CD4-positive, alpha-beta T cell treated with Interleukin-2 at 100 ng/mL for 4 hours (primary cell): ENCODE measurements at places on chromosomes 4 and X.

GRCh38 chrX:43562372-43562771 is 93.7 kb upstream of the MAOA start:
- no peak for DNase-seq

- DNase-seq = no peak
These were observed 687.3 kb upstream of the ACTRT1 start for GRCh38 chrX:128739539-128739938.

DNA sequence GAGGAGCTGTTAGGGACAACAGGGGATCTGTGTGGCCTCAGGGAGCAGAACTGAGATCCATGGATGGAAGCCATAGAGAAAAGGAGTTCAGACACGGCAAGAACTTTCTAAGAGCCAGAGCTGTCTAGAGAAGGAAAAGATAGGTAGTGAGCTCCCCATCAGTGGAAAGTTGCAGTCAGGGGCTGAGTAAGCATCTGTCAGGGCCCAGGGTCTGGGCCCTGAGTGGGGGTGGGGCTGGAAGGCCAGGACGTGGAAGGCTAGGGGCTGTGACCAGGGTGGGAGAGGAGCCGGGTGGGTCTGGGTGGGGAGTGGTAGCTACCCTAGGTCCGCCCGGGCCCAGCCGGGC is 324 bp upstream of the MSN start:
- no peak for DNase-seq

DNA sequence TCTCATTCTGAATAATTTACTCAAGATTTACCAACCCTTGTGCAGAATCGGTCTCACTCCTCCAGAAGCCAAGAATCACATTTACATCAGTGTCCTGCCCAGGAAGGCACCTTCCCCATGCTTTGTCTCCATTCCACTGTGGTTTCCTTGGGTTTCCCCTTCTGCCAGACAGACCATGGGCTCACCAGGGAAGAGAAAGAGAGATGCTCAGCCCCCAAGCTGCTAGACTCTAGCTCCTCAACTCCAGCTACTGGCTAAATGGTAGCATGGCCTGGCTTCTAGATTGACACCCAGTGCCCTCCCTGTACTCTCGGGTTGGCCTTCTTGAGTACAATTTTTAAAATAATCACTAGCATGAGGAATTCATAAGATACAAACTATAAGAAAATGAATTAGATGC is 12.9 kb downstream of the TLR10 start:
- DNase-seq = no peak

DNA sequence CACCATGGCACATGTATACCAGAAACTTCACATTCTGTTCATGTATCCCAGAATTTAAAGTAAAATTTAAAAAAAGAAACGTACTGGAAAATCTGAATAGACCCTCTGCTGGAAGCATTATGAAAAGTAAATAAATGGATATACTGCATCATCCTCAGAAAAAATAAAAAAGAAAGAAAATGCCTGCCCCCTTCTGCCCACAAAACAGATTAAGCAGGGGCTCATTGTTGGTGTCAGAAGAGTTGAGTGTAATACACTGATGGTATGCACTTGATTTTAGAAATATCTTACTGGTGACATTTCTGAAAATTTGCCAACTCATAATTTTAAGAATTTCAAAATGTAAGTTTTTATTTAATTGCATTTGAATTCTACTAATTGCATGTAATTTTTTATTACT is 77.8 kb downstream of the LRP2BP start:
- no peak for DNase-seq

- DNase-seq = no peak
These were observed 477.0 kb downstream of the INPP4B start for GRCh38 chr4:142369141-142369540.

- DNase-seq = no peak
These were observed 6.4 kb downstream of the RBM10 start for GRCh38 chrX:47151435-47151834.

GRCh38 chr4:77872723-77873445 is 10.3 kb downstream of the MRPL1 start:
- no peak for DNase-seq

DNA sequence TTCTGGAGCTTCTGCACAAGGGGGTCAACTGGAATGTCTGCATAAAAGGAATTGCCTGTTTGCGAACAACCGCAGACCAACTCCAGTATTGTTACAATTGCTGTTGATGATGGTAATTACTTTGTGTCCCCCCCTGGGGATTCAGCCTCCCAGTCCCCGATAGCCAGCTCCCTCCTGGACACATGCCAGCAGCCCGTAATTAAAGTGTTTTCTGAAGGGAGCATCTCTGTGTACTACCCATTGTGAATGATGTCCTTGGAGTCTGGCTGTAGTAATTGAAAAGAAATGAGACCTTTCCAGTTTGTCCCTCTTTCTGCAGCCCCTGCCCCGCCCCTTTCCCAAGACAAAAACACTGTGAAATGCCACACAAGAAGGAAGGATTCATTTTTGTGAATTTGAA is 377.1 kb upstream of the LCORL start:
- DNase-seq = no peak

DNA sequence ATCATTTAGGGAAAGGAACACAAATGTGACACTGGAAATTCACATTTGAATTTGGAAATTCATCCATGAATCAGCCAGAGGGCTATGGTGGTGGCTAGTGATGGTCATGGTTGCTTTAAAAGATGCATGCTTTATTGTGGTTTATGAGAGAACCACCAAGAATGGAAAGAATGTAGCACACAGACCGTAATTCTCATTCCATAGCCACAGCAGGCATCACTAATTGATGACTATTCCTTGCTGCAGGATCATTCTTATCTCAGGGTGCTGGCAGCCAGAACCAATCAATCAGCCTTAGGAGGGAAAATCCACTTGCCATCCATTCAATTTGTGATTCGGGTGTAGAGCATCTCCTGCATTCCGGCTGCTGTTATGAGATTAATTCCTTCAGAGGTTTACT is 115.6 kb downstream of the DHRSX start:
- DNase-seq = no peak

DNA sequence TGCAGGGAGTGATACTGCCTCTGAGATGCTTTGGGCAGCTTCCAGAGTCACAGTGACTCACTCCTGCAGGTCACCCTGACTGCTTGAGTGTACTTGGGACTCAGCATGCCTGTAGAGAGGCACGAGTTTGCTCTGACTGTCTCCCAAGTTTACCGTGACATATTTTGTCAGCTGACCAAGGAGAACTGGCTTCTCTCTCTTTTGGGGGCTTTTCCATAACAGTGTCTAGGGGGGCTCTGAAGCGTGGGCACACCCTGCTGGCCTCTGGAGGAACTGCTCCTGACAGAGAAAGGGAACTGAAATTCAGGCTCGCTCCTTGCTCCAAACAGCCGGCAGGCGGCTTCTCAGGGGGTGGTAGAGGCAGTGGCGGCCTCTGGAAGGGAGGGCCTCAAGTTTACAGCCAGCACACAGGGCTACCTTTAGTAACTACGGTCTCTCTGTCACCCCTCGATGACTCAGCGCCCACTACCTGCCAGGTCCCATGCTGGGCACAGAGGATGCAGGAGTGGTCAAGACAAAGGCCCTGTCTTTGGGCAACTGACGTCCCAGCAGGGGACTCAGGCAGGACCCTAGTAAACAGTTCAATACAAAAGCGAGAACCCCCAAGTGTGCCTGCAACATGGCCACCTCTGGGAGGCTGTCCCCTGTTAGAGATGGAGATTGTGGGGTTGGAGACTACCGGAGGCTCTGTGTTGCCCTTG is 17.8 kb downstream of the ZNF185 start:
- no peak for DNase-seq

DNA sequence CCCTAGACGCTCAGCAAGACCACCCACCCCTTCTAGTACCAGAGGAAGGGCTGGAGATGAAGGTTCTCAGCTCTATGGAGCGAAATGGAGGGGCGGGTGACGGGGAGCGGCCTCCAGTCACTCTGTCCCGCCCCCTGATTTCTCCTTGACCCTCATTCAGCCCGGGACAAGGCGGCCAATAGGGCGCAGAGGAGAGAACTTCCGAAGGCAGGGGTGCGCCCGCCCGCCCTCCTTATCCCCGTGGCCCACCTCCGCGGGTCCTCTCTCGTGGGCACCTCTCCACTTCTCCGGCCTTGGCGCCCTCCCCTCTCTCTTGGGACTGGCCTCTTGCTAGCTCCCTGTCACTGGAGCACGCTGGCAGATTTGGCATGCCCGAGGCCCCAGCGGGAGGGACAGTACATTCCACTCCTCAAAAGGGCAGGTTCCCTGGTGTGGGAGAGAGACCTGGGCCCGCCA is 1.1 kb upstream of the SEPTIN6 start:
- no peak for DNase-seq

GRCh38 chrX:68867458-68868112 is 38.8 kb downstream of the EFNB1 start:
- no peak for DNase-seq

DNA sequence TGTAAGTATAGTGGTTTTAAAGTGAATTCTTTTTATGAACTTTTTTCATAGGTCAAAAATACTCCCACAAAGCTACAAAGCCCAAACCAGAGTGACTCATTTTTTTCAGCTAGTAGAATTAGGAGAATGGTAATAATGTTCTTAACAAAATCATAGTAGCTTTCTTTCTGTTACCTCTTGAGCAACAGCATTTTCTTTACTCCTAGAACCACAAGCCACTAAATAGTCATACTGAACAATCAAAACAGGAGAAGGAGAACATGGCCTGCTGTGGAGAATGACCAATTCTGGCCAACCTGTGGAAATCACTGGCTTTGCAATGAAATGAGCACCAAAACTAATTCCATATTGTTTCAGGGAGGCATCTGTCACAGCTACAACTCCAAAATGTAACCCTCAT is 112.9 kb downstream of the AMMECR1 start:
- DNase-seq = no peak

GRCh38 chrX:39409246-39409917 is 608.1 kb downstream of the MID1IP1 start:
- no peak for DNase-seq

DNA sequence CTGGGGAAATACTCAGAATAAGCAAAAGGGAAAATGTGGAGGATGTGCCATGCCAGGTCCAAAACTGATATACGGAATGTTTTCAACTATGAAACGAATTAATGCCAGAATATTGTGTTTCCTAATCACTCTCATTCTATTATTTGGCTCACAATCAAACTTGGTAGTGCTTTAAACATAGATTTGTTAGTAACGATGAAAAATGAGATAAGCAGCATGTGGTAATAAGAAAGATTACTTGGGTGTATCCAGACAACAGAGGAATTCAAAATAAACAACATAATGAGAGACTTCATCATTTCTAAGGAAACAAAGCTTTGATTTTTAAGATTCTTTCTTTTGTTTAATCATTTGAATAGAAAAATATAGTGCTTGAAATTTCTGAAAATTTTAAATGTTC is 237.3 kb downstream of the TACR3 start:
- DNase-seq = no peak

GRCh38 chrX:16487620-16488385 is 162.2 kb upstream of the S100G start:
- no peak for DNase-seq

- no peak for DNase-seq
These were observed 159.7 kb upstream of the ATP6AP2 start for GRCh38 chrX:40420899-40421729.

DNA sequence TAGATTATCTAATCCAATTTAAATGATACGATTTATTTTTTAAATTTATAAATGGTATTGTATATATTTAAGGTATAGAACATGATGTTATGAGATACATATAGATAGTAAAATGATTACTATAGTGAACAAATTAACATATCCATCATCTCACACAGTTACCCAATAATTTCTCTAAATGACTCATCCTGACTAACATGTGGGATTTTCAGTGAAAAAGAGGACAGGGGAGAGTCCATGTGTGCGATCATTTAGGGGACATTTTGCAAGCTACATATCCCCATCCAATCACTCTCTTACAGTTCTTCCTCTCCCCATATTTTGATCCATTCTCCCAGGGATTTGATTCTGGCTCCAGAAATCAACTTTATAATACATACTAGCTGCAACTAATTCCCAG is 88.2 kb downstream of the ABCB7 start:
- no peak for DNase-seq

DNA sequence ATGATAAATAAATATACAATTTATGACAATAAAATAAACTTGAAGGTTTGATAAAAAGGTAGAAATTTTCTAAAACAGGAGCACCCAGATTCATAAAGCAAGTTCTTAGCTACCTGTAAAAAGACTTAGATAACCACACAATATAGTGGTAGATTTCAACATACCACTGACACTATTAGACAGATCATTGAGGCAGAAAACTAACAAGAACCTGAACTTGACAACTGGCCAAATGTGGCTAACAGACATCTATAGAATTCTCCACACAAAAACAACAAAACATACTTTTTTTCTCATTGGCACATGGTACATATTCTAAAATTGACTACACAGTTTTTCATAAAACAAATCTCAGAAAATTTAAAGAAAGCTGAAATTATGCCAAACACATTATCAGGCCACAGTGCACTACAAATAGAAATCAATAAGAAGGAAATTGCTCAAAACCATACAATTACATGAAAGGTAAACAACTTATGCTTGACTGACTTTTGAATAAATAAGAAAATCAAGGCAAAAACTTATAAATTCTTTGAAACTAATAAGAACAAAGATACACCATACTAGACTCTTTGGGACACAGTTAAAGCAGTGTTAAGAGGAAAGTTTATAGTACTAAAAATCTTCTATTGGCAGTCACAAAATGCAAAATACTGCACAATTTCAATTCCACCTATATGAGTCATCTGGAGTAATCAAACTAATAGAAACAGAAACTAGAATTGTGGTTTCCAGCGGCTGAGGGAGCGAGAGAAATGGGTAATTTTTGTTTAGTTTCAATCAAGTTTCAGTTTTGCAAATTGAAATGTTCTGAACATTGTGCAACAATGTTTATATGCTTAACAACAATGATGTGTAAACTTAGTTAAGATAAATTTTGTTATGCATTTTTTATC is 925.6 kb downstream of the SH3BGRL start:
- peak; percentile 36 for DNase-seq

GRCh38 chr4:28490669-28491068 is 1630.0 kb downstream of the STIM2 start:
- DNase-seq = no peak

DNA sequence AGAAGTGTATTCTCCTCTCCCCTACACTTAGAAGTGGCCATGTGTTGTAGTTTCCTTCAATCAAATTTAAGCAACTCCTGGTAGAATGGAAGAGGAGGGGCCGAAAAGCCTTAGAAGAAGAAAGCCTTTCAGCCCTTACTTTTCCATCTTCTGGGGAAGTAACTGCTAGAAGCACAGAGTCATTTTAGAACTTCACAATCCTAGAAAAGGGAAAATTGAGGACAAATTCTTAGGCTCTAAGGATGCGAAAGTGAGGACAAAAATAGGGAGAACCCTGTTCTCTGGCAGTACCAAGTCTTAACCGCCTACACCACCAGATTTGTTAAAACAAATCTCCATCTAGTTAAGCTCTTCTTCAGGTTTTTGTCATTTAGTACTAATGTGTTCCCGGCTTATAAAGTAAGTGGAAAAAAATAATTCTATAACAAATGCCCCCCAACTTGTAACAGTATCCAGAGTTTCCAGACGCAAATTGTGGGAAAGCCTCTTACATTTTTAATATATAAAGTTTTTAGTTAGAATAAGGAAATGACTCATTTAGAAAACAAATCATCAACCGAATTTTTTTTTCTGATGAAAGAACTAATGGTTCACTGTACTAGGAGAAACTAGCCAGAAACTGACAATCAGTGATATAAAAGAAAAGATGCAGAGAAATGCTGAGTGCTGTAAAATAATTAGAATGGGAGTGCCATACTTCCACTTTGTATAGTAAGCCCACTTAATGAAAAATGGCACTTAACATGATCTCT is 76.0 kb downstream of the ARAP2 start:
- DNase-seq = no peak
